ENCODE measurements at places on chromosomes 5 and 9. TPM values are rescaled to one million over a fixed set of nuclear protein-coding genes. Genes with fewer than 3 reads are reported as not detected.

Gene PTPN3
- total RNA-seq: 0.29 TPM

Gene MTMR12
- 9.7 TPM for total RNA-seq

Gene NIPAL4
- not detected for total RNA-seq

Gene CDKN2B
- total RNA-seq: 8.8 TPM

Gene SHB
- total RNA-seq: 33.2 TPM

Gene MAP1B
- 197 TPM for total RNA-seq

Gene FBP2
- not detected for total RNA-seq

Gene PFN3
- not detected for total RNA-seq

Gene AQP3
- total RNA-seq: 16.4 TPM

Gene PKD2L2
- not detected for total RNA-seq

Gene SLC23A1
- not detected for total RNA-seq

DNA sequence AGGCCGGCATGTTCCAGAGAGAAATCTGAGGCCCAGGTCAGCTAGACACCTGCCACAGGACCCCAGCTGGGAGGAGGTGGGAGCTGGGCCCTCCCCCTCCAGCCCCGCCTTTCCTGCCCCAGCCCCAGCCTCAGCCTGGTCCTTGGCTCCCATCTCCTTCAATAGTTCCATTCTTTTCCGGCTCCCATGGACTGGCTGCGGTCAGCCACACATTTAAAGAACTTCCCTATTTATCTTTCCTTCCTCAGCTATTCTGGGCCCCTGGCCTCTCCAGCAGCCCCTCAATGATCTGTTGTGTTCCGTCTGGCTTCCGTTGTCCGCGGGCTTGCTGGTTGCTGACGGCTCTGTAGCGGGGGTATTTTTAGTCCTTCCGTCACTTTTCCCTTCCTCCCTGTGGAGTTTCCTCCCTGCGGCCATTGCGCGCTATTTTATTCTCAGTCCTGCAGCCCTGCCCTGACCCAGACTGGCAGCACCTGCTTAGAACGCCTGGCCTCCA lies 73.8 kb downstream of the AMBP start:
- DNase-seq: no peak

DNA sequence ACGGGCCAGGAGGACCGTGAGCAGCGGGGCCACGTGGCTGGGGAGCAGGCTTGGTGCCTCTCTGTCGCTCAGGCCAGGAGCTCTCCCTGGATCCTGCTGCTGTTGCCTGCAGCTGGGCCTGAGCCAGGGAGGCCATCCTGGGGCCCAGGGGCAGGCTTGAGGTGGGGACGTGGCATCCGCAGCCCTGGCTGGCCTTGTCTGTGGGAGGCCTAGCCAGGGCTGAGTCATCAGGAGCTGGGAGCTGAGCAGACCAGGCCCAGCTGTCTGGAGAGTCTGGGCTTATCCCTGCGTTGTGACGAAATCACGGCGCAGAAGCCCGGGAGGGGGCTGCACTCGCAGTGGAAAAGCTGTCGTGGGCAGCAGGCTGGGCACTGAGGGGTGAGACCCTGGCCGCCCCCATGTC lies 138.8 kb upstream of the COL5A1 start:
- peak; percentile 96 for DNase-seq

DNA sequence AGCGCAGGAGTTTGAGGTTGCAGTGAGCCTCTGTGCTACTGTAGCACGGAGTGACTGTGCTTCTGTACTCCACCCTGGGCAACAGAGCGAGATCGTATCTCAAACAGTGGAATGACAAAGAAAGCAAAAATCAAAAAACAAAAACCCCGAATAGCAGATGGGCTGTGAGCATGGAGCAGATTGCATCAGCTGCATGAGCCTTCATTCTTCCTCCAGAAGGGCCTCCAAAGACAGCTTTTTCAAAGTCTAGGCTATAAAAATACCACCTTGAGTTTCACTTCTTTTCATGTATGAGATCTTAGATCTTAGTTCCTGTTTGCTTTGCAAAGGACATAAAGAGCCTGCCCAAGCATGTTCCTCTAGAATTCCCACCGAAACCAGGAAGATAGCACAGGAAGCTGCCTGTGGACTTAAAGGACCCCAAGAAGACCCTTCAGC lies 15.0 kb upstream of the HSPB3 start:
- no peak for DNase-seq

- no peak for DNase-seq
These were observed 14.1 kb upstream of the LURAP1L start for GRCh38 chr9:12760758-12761157.

- no peak for DNase-seq
These were observed 186.8 kb downstream of the SEMA5A start for GRCh38 chr5:9358961-9359685.

DNA sequence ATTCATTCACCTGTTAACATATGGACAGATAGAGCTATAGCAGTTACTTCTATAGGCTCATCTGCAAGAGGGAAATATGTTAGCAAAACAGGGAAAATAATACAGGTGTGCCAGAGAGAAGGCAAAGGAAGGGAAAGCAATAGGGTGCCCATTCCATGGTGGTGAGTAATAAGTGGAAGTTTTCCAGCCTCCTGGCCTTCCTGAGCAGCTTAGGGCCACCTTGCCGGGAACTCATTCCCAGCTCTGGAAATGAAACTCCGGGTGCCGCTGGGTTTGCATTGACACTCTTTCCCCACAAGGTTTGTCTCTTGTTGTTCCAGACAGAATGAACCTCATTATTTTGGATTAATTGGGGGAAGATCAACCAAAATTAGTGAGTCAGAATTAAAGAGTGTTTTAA lies 58.4 kb downstream of the SLC1A3 start:
- DNase-seq: no peak

- no peak for DNase-seq
These were observed 188.8 kb upstream of the ACTBL2 start for GRCh38 chr5:57671371-57671770.

DNA sequence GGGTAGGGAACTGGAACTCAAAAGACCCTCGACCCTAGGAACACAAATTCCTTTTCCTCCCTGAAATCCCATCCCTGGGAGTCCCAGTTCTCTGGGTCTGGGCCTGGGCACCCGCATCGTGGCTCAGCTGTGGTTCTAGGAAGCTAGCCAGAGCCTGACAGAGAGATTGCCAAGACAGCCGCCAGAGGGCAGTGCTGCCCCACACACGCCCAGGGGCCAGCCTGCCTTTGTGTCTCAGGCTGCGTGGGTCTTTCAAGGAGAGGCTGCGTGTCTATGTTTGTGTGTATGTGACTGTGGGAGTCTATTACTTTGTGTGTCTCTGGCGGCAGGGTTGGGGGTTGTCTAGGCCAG lies 32.0 kb upstream of the TTLL11 start:
- peak; percentile 60 for DNase-seq

GRCh38 chr9:3435732-3436131 lies 90.1 kb downstream of the RFX3 start:
- no peak for DNase-seq

DNA sequence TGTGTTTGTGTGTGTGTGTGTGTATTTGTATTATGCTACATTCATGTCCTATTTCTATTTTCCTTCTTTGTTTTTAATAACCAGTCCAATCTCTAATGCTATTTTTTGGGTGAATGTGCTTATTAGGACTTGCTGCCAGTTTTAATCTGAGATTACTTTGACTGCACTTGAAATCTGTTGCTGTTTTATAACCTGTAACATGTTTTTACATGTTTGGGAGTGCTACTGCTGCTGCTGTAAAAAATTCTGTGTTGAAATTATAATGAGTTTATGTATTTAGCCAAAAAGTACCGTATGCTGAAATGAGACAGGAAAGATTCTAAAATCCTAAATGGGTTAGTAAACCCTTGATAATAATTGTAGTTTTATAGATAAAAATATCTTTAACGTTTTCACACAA lies 104.7 kb upstream of the SSBP2 start:
- DNase-seq: no peak

- DNase-seq: no peak
These were observed 91.0 kb upstream of the RETREG1 start for GRCh38 chr5:16707869-16708192.

GRCh38 chr5:19874811-19875210 lies 113.2 kb downstream of the CDH18 start:
- DNase-seq: no peak

- no peak for DNase-seq
These were observed 52.0 kb downstream of the GLRA1 start for GRCh38 chr5:151872701-151873100.

GRCh38 chr5:151146061-151146460 lies 11.5 kb downstream of the ANXA6 start:
- DNase-seq: no peak

- DNase-seq: no peak
These were observed 1021.9 kb downstream of the CDH12 start for GRCh38 chr5:21831145-21831787.

GRCh38 chr5:55600497-55601203 lies 65.9 kb upstream of the PLPP1 start:
- peak; percentile 37 for DNase-seq

DNA sequence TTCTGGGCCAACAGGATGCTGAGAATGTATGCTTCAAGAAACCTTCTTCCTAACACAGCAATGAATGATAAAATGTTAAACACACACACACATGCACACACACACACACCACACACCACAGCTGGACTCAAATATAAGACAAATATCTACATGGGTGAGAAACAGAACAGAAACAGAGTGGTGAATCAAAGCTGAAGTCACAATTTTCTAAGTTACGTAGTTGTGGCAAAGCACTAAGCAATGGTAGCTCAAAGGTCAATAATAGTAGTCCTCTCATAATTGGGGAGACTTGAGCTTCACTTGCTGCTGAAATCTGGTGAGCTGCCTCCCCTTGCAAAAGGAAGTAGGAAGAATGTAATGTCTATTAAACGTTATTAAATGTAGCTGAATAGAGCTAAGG lies 33.7 kb upstream of the ITGA1 start:
- DNase-seq: no peak

DNA sequence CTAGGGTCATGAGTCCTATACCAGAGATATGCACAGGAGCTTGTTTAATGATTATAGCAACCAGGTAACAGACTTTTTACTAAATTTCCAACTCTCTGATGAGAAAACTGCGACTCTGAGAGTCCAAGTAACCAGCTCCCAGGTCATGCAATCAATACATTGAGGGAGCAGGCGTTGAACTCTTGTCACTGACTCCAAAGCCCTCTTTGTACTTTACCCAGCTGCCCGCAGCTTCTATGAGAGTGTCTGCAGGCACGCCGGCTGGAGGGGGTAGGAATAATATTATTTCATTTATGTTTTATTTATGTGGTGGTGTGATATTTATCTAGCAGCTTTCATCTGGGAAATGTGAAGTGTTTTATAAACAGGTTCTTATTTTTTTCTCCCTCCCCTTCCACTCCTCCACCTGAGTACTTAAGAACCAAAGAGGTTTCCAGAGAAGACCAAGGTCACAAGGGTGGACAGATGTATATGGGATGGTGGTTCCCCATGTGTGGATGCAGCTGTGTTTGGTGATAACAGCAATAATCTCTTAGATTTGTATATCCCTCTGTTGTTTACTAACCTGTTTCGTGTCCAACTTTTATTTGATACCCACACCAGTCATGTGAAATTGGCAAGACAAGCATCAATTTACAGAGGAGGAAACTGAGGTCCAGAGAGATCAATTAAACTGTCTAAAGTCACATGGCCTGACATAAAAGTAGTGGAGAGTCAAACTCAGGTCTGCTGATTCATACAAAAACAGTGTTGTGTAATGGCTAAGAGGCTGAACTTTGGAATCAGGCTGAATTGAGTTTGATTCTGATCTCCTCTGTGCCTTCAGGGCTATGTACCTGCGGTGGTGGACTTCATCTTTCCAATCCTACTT lies 140.2 kb upstream of the TRIM32 start:
- DNase-seq: no peak

DNA sequence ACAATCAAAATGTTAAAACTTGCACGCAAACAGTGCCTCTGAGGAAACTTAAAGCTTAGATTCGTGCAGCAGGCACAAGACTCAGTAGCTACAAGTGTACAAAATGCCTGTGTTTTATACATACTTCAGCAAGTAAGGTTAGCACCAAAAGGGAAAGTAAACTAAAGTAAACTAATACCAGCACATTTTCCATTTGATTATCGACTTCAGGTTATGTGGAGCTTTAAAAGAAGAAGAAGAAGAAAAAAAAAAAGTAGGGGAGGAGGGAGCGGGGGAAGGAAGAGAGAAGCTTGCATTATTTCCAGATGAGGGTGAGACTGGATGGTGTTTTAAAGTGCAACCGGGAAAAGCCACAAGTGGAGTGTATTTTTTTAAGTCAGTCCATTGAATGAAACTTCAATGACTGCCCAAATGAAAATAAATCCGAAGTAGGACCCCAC lies 596 bp upstream of the ADAMTS6 start:
- DNase-seq: peak; percentile 43

DNA sequence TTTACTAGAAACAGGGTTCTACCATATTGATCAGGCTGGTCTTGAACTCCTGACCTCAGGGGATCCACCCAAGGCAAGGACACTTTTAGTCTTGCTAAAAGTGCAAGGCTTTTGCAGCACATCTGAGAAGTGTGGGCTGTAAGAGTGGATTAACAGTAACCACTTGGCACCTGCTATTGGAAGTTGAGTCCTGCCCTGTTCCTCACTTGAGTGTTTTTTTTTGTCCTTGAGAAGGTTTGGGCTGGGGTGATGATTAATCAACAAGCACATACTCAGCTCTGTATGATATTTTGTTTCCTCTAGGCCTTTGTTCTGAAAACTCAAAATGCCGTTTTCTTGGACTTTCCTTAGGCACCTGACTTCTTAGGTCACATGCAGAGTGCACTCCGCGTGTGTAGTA lies 37.4 kb downstream of the SNX30 start:
- peak; percentile 9 for DNase-seq

- DNase-seq: peak; percentile 17
These were observed 353.9 kb upstream of the MEF2C start for GRCh38 chr5:89236900-89237299.

- DNase-seq: no peak
These were observed 167.4 kb upstream of the CD180 start for GRCh38 chr5:67363963-67364362.

Data from LHCN-M2 (cell line).